ENCODE measurements at places on chromosomes 16 and 17.

DNA sequence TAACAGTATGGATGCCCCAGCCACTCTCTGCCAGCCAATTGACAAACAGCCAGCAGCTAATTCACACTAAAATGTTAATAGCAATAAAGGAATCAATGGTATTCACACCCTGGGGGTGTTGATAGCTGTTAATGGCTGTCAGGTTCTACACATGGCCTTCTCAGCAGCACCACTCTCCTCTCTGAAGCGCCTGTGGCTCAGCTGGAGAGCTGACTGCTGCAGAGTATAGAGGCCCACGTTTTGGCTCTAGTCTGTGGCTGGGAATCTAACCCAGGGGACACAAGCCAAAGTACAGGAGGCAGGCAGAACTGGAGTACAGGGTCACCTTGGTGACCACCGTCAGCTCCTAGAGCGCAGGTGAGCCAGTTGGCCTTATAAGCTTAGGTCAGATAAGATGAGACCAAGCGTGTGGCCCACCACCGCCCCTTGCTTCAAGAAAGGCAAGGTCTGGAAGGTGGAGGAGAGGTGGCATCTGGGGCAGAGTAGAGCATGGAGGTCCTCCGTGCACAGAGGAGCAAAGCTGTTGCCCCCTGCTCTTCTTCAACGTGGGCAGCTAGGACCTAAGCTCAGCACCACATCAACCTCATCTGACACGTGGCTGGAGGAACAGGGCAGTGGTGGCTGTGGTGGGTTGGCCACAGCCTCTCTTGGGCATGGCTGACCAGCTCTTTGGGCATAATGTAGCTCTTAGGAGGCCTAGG, 25.4 kb downstream of the CCR7 start:
- DNase-seq, result no peak

- DNase-seq, result no peak
Measured at GRCh38 chr17:29581583-29582253, 7.7 kb downstream of the GIT1 start.

- DNase-seq, result no peak
Measured at GRCh38 chr16:12742741-12743140, 60.9 kb downstream of the CPPED1 start.

DNA sequence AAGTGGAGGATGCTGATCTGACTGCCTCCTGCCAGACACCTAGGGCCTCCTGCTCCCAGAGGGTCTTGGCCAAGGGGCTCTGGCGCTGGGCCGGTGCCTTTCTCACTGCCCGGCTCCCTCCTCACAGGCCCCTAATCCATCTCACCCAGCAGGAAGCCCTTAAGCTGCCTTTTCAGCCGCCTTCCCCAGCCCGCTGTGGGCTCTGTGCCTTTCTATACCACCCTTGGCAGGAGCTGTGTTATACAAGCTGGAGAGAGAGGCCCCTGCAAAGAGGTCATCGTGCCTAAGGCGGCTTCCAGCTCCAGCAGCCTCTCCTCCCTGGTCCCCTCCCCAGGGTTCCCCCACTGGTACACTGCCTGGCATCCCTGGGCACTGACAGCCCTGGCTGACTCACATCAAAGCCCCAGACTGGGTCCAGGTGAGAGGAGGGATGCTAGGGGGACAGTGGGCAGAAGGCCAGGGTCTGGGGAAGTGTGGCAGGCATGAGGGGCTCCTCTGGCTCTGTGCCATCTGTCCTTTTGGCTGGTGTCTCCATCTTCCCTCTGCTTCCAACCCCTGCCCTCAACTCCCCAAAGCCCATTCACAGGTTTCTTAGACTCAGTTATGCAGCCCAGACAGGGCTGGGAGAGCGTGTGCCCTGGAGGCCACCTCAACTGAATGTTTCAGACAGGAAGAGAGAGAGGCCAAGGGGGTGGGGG, 15.3 kb upstream of the FZD2 start:
- no peak for DNase-seq

- no peak for DNase-seq
Measured at GRCh38 chr17:53588317-53588716, 234.4 kb upstream of the KIF2B start.

DNA sequence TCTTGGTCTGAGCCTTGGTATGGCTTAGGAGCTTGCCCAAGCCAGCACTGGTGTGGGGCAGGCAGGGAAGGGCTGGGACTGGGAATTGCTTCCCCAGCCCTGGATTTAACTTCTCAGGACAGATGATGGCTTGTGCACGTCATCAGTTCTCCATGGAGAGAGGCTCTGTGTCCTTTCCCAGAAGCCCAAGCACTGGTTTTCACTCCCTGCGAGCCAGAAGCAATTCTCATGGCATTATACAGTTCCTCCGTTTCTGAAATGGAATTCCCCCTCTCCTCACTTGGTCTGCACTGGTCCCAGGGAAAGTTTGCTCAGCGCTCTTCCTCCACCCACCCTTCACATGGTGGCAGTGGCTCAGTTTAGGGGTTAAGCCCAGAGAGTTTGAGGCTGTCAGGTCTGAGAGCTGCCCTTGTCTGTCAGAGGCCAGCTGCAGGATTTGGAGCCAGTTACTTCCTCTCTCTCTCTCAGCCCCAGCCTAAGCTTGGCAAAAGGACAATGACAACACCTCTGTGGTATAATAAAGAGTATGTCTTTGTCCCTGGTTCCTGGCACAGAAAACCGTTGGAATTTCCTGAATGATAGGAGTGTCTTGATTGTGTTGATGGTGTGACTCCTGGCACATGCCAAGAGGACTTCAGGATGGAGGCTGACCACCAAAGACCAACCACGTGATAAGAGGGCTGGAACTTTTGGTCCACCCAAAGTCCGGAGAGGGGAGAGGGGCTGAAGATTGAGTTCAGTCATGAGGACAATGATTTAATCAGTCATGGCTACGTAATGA, 219.6 kb upstream of the TNRC6C start:
- DNase-seq, result no peak

DNA sequence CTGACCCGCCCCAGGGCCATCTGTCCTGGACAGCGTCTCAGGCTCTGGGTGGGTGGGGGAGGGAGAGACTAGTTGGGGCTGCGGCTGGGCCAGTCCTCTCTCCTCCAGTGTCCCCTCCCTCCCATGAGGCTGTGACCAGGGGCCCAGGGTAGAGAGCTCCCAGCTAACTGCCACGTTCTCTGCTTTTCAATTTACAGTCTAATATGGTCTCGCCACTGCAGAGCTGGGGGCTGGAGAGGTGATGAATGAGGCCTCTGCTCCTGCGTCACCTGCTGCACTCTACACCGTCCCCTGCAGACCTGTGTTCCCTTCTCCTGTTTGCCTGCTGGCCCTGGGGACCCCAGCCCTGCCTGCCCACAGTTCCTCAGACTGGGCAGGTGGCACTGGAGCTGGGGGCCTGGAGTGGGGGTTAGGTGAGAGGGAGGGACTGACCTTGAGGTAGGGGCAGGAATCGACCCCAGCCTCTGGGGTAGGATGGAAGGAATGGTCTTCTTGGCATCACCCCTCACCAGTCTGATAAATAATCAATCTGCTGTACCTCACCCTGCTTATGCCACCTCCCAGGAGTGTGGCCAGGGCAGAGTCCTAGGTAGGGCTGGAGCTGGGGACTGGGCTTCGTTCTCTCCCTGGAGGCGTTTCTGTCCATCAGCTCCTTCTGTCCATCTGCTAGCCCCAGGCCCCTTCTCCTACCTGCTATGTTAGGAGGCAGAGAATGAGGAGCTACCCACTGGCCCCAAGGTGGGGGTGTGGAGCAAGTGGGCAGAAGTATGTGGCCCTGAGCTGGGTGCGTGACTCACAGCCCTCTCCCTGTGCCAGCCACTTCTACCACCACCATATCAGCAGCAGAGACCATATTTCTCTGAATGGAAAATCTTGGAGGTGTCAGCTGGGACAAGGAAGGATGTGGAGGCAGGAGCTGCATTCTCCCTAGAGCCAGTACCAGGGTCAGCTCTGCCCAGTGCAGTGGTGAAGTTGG, 12.9 kb downstream of the SEZ6 start:
- DNase-seq, result no peak

DNA sequence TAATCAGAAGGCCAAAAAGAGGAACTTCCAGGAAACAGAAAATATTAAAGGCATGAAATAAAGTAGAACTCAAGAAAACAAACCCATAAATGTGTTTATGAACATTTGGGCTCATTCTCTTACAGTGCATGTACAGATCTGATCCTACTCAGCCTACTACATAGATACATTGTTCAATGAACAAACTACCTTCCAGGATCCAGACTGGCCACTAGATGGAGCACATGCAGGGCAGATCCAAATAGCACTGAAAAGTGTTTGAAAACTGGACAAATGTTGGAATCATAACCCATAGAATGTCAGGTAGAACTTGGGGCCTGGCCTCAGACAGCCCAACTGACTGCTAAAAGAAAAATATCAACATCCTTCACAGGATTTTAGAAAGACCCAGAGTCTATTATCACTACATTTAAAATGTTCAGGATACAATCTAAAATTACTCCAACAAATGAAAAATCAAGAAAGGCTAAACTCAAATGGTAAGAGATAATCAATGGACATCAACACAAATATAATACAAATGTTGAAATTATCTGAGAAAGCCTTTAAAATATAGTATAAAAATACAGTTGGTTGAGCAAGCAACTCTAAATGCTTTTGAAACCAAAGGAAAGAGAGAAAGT, 122.4 kb upstream of the NUDT7 start:
- no peak for DNase-seq

GRCh38 chr16:85018529-85019236, 7.3 kb upstream of the ZDHHC7 start:
- DNase-seq, result no peak

DNA sequence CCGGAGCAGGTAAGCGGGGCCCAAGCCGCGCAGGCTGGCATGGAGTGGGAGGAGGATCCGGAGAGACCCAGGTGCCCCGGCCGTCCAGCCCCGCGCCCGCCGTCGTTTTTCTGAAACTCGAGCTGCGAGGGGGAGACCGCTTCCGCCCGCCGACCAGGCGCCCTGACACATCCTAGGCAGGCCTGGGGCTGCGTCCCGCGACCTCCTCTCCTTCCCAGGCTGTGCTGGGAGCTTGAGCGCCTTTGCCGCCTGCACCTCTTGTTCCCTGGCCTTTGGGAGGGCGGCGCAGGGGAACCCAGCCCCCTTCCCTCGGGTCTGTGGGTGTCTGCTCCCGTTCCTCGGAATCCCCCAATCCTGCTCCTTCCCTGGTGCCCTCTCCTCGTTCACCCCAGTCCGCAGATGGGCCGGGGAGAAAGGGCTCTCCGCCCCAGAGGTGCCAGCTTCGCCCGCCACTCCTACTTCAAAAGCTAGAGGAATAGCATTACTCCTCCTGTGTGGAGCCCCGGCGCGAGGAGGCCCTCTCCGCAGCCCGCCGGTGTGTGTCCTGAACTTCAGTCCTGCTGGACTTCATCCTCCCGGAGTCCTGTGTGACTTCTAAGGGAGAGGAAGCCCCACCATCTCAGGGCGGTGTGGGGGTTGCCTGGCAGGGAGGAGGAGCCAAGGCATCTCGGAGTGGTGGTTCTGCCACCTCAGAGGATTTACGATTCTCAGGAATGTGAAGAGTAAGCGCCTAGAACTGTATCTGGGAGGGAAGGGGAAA, 1.0 kb downstream of the NHERF1 start:
- DNase-seq, result no peak

- DNase-seq, result no peak
Measured at GRCh38 chr16:17154981-17155380, 315.8 kb downstream of the XYLT1 start.

DNA sequence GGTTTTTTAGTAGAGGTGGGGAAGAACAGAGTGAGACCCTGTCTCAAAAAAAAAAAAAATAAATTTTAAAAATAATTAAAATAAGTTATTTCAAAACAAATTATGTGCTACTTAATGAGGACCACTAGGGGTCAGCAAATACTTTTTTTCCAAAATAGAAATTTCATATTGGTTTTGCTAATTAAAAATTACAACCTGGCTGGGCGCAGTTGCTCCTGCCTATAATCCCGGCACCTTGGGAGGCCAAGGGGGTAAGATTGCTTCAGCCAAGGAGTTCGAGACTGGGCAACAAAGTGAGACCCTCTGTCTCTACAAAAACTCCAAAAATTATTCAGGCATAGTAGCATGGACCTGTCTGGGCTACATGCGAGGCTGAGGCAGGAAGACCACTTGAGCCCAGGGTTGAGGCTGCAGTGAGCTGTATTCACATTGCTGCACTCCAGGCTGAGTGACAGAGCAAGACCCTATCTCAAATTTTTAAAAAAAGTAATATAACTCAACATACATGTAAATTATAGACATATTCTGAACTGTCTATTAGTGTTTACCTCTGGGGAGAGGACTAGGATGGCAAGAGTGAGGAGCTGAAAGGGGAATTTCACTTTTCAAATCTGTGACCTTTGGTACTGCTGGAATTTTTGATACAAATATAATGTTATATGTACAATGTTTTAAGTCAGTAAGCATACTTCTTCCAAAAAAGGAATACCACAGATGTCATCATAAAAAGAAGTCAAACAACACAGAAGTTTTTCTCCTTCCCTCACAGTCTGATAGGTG, 8.1 kb downstream of the MEIOB start:
- DNase-seq, result no peak

DNA sequence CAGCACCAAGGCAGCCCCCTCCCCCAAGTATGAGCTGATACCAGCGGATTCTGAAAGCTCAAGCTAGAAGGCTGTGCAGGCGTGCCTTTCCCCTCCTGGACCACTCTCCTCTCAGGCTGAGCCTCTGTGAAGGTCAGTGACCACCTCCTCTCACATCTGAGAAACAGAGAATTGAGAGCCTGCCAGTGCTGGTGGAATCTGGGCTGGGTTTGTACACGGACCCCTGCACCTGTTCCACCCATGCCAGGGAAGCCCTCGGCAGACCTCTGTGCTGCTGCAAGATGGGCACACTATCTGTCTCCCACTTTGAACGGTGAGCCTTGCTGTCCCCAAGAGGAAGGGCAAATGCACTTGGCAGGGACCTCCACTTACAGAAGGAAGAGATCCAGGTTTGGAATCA, 54.7 kb upstream of the SDK2 start:
- DNase-seq, result no peak

GRCh38 chr17:67920212-67920611, 76.1 kb downstream of the C17orf58 start:
- no peak for DNase-seq

DNA sequence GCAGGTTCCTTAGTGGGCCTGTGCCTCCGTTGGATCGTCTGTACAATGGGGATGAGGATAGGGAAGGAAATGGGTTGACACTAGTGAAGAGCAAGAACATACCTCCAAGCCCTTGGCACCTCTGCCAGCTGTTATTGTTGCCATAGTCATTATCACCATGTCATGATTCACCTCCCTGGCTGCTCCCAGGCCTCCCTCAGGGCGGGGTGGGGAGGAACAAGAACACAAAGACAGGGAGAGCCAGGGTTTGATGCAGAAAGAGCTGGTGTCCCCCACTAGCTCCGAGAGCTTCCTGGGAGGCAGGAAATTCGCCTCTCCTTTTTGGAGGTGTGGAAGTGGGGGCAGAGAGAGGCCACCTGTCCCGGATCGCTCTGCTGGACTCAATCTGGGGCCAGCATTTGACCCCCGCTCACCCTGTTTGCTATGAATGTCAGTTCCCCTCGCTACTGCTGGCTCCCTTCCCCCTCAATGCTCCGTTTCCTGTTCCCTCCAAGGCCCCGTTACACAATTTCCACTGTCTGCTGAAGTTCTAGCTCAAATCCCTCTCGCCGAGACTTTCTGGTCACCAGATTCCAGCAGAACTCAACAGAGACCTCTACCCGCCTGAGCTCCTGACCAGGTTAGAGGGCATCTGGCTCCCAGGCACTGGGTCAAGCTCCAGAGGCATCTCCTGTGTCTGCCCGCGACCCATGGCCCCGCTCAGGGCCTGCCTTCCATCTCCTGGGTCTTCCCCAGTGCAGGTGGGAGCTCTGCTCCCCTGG, 9.1 kb downstream of the TIMP2 start:
- DNase-seq, result no peak

- no peak for DNase-seq
Measured at GRCh38 chr17:66337268-66337667, 34.9 kb downstream of the PRKCA start.

- DNase-seq, result no peak
Measured at GRCh38 chr17:38320482-38320881, 23.3 kb downstream of the GPR179 start.

Data from iPS DF 19.7 (cell line).